Inflammatory macrophage treated with lipopolysaccharide for 4 hours (primary cell): ENCODE measurements at places on chromosomes 2 and 18.

DNA sequence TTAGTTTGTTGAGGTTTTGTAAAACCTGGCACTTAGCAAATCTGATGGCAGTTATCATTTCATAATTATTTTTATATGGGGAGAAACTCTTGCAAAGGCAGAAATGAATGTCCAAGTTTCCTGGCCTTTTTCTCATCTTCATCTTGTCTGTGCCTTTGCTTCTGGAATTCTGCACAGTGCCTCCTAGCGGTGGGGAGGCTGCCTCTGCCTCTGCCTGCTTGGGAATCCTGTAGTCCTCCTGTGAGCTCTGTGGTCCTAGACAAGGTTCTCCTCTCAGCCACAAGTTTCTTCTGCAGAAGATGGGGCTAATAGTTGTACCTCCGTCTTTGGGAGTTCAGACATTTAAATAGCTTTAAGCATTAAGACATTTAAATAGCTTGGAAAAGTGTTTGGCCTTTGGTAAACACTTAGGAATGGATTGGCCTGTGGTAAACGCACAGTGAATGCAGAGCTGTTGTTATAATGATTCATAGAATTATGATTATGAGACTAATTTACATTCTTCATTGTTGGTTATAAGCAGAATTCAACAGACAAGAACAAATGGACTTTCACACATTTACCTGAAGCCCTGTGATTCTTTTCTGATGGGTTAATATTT is 101.2 kb downstream of the ZNF236 start:
- no peak for DNase-seq

DNA sequence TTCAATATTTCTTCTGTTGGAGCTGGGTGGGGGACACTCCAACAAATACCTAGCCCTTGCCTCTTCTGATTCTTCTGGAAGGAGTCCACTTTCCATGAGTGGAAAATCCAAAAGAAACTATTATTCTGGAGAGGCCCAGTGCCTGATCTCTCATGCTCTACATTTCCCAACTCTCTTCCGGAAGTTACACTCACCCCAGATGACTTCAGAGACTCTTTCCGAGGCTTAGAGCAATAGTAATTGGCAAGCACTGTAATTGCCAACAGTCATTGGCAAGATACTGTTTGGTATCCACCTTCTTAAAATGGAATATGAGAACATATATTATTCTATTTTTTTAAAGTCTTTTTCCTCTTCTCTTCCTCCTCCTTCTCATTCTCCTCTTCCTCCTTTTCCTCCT is 60.5 kb upstream of the CYRIA start:
- peak; percentile 23 for DNase-seq

DNA sequence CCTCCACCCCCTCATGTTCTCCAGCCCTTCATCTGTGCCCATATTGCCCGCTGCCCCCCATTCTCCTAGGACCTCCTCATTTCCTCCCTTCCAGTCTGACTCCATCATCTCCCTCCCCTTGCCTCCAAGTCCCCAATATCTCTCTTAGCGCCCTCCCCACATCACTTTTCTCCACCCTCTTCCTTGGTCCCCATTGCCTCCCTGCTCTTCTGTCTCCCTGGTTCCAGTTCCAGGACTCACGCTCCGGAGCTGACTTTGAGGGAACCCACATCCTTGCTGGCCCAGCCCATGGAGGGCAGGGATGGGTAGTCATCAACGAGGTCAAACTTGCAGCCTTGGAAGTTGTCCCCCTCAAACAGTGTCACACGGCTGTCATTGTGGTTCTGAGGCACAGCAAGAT is 2.6 kb downstream of the CRYBA2 start:
- DNase-seq: no peak

GRCh38 chr2:160087854-160088745 is 25.7 kb upstream of the PLA2R1 start:
- peak; percentile 63 for DNase-seq
